Hematopoietic multipotent progenitor cell treated with erythropoietin and hydrocortisone succinate and interleukin-3 and kit ligand, for 8 days (in vitro differentiated cells): ENCODE measurements at places on chromosomes 7 and 10.

DNA sequence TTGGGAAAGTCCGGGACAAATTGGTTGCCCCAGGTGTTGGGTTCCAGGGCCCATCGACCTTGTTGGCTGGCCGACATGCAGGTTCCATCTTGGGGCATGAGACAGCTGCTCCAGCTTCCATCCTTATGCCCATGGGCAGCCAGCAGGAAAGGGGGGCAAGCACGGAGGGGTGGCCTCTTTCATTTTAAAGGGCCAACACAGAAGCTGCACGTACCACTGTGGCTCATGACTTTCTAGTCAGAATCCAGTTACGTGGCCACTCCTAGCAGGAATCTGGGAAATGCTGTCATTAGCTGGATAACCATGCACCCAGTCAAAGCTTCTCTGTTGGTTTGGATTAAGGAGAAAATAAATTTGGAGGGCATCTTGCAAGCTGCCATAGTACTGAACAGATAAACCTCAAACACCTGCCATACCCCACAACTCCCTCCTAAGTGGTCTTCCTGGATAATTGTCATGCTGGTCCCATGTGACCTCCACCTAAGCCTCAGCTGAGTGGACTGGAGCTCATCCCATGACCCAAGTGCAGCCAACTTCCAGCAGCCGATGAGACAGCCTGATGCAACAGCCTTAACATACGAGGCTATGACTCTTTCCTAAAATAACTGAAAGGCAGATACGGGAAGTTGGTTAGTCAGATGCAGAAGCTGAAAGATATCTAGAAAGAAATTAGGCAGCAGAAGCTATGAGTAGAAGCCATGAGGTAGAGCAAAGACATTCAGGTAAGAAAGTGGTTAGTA lies 21.4 kb upstream of the GSDME start:
- DNase-seq, result no peak

GRCh38 chr10:110138197-110138812 lies 69.1 kb upstream of the MXI1 start:
- DNase-seq, result peak; percentile 91

GRCh38 chr7:55246171-55246570 lies 119.0 kb upstream of the LANCL2 start:
- no peak for DNase-seq

GRCh38 chr10:21524526-21525366 lies 736 bp downstream of the SKIDA1 start:
- DNase-seq, result peak; percentile 47

DNA sequence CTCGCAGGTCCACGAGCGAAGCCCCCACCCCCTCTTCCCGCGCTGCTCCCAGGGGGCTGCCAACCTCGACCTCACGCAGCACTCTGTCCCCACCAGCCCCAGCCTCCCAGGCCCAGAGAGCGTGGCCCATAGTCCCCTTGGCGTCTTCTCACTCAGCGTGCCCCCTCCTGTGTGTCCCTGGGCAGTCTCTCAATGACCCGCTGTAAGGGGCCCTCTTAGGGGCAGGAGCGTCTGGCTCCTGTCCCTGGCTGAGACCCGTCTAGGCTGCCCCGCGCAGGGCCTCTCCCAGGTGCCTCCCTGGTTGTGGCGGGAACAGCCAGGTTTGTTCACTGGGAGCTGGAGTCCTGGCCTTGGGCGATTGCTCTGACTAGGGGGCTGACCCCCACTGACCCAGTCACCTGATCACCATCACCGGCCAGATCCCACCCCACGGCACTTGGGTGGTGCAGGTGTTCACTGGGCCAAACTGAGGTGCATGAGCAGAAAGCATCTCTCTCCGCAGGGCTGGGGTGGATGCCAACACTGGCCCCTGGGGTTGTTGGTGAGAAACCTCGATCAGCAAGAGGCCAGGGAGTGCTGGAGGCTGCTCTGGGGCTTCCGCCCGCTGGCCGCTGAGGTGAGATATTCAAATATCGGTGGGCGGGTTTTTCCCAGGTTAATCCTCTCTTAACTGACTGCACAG lies 12.6 kb upstream of the WDFY4 start:
- DNase-seq, result no peak

DNA sequence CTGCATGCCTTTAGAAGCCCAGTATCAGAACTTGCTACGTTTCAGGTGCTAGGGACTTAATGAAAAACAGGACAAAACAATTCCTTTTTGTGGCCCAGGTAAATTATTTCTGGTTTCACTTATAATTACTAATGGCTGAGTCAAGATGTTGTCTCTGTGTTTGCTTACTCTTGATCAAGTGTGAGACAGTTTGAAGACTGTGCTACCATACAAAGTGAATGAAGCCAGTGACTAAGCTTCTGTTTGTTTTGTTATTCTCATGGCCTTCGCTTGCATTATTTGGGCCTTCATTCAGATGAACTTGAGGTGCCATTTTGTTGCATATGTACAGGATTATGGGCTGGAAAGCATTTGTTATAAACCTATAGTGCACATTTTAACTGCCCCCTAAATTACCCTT lies 17.9 kb downstream of the SMNDC1 start:
- no peak for DNase-seq

DNA sequence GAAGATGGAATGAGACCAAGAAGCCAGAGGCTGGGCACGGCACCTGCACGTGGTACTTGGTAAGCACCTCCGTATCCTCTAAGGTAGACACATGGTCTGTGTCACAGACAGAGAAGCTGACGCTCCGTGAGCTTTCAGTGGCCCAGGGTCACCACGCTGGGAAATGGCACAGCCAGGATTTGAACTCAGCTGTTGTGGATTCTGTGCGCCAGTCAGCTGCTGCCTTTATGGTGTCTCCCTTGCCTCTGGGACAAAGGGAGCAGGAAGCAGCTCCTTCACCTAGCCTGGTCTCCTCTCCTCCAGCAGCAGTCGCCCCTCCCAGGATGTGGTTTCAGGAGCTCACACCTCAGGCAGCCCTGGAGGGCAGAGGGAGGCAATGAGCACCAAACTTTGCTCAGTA lies 110.8 kb downstream of the ARHGAP22 start:
- no peak for DNase-seq

DNA sequence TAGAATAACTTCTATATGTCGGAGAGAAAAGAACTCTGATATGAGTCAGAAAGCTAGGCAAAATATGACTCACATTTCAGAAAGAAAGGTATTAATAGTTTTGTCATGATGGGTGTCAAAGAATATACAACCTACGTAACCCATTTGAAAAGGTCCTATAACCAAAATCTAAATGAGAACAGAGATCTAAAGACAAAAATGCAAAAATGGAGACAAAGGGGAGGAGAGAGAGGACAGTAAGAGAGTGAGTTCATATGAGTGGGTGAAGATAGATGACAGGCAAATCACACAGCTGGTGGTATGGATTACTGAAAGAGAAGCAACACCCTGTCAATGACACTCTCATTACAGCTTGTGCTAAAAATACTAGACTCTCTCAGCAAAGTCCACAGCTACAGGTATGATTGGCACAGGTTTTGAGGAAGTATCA lies 25.6 kb downstream of the ANKMY2 start:
- DNase-seq, result no peak

DNA sequence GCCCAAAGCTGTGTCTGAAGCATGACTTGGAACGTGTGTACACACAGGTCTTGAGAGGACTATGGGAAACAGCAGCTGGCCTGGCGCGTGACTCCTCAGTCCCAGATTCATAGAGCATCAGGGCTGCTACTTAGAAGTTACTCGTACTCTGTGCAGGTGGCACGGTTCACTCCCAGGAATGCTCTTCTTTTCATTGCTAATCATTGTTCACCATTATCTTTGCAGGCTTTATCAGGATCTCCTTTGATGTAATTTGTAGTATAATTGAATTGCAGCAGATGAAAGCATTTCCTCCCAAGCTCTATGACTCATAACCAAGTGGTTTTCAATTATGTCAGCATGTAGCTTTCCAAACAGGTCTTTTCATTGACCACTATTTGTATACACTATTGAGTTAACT lies 938.9 kb downstream of the NRG3 start:
- DNase-seq, result no peak

GRCh38 chr7:110754649-110755048 lies 336.3 kb upstream of the LRRN3 start:
- no peak for DNase-seq

- no peak for DNase-seq
These were observed 952 bp downstream of the DIP2C start for GRCh38 chr10:688312-689120.

- DNase-seq, result no peak
These were observed 549.6 kb downstream of the HTR7 start for GRCh38 chr10:90308223-90308622.

GRCh38 chr10:71838264-71839211 lies 12.5 kb downstream of the PSAP start:
- no peak for DNase-seq

GRCh38 chr7:112405286-112405685 lies 45.0 kb upstream of the IFRD1 start:
- DNase-seq, result no peak

DNA sequence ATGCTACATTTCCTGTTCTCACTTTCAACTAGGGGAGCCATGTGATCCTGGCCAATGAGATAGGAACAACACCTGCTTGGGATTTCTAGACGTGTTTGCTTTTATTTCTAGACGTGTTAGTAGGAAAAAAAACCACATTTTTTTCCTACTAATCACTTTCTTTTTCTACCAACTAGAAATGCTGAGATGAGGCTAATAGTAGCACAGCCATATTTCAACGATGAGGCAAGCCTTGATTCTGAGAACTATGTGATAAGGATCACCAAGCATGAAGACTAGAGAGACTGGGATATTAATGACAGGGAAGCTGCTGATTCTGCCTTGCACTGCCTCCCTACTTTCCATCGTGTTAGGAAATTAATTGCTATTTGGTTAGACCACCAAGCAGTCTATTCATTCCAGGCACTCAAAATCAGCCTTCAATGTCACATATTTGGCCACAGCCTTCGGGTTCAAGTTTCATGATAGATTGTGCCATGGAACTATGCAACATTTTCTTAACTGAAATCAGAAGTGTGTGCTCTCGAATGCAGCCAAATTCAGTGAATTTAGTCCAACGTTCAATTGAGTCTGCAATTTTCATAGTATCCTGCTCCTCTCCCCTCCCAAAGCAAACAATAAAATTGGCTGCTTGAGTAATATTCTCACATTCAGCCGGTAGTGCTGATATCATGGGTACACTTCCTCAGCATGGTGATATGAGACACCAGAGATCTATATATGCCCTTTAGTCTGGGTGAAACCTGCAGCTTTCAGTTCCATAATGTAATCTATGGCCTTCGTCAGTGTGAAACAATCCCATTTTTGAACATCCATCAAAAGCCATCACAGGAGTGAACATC lies 98.1 kb downstream of the GPR37 start:
- no peak for DNase-seq

GRCh38 chr10:124683814-124684213 lies 60.4 kb downstream of the FAM53B start:
- no peak for DNase-seq

DNA sequence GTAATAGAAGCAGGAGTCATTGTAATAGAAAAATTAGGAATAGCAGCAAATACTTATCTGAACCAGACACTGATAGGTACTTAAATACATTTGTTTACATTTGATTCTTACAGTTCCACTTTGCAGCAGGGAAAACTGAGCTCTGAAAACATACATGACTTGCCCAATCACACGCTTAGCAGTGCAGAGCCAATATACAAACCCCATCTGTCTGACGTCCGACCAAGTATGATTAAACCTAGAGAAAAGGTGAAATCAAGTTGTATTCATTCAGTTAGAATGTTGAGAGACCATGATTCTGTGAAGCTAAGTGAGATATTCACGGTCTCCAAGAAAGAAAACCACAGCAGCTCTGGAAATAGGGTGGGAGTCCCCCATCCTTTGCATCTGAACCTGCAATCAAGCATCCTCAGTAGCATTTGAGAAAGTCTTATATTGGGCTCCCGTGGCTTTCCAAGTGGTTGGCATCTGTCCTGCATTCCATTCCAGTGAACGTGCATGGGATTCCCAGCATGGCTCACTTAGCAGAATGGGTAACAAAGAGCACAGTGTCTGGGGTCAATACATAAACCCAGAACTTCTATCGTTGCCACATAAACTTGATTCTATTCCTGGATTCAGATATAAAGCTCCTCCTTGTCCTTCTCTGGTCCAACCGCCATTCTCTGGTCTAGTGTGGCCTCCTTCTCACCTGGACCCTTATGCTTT lies 148.7 kb upstream of the RSU1 start:
- DNase-seq, result no peak

DNA sequence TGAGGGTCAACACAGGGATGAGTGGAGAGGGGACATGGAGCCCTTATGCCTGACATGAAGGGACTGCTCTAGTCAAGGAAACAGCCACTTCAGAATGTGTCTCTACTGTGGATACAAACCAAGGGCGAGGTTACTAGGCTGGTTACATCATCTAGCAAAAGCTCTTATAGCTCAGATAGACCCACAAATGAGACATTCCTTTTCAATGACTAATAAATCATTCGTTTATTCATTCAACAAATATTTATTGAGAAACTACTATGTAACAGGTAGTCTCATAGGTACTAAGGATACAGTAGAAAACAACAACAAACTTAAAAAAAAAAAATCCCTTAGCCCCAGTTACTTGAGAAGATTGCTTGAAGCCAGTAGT lies 219.5 kb downstream of the KIAA1217 start:
- DNase-seq, result no peak

DNA sequence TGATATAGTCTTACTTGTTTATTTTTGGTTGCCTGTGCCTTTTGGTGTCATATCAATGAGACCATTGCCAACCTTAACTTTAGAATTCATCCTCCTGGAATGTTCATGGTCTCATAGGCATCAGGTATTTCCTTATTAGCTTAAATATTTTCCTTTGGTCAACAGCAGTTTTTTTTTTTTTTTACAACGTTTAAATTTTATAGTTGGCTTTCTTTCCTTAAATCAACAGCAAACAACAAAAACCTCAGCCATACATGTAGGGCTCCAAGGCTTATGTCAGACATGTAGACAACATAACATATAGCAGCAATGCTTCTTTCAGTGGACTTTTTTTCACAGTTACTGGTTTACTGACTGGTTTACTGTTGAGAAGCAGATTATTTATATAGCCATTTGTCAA lies 22.7 kb downstream of the ENTPD7 start:
- DNase-seq, result no peak

DNA sequence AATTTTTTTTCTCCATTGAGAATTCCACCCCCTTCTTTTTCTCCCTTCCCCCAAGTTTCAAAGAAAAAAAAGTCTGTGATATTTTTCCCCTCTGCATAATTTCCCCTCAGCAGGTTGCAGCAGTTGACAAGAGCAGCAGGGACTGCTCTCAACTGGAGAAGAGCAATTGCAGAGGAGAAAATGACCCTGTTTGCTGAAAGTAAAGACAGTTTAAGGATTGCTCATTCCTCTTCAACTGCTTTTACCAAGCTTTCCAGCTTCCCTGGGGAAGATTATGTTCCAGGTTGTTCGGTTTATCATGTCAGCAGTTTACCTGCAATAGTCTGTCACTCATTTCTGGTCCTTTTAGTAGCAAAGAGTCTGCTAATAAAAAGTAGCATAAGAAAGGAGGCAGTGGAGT lies 16.2 kb downstream of the AGK start:
- DNase-seq, result no peak

DNA sequence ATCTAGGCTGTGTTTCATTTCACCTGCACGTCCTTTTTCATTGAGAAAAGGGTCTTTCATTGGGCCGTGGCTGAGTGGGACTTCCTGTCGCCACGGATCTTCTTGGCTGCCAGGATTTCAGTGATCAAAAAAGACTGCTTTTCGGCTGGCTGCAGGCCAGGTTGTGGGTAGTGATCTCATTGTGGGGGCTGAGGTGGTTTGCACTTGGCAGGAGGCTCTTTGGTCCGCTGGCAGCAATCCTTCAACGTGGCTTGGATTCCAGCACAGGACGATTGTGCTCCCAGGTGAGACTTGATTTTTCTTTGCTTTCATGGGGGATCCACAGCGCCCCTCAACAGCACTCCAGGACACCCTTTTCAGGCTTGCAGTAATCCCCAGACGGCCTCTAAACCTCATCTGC lies 29.0 kb upstream of the ZNF273 start:
- no peak for DNase-seq
